ENCODE measurements at places on chromosomes 4 and X. TPM values are rescaled to one million over a fixed set of nuclear protein-coding genes. Genes with fewer than 3 reads are reported as not detected.

TCEAL3 gene
- total RNA-seq, result 38.9 TPM

MTTP gene
- total RNA-seq, result 0.50 TPM

RBM47 gene
- total RNA-seq, result 358 TPM

ZNF185 gene
- 23.2 TPM for total RNA-seq

CCDC149 gene
- 19.3 TPM for total RNA-seq

CSAG1 gene
- total RNA-seq, result not detected

NHSL2 gene
- 6.5 TPM for total RNA-seq

- H3K27ac ChIP-seq, result peak overlapping the region; percentile 81
- H3K4me1 ChIP-seq, result peaks cover 11% of the 10 kb centered on the region
- no peaks in the 10 kb centered on the region for H3K36me3 ChIP-seq
- DNase-seq, result peak; percentile 78
- no peak overlapping the region for H3K4me3 ChIP-seq
- H3K27me3 ChIP-seq, result no peaks in the 10 kb centered on the region
Observed at GRCh38 chrX:40539214-40540142, 41.3 kb upstream of the ATP6AP2 start.

- no peak overlapping the region for H3K4me3 ChIP-seq
- H3K36me3 ChIP-seq, result no peaks in the 10 kb centered on the region
- H3K27ac ChIP-seq, result no peak overlapping the region
- H3K27me3 ChIP-seq, result no peaks in the 10 kb centered on the region
- no peaks in the 10 kb centered on the region for H3K4me1 ChIP-seq
Observed at GRCh38 chr4:112315446-112315845, 18.3 kb downstream of the ALPK1 start.

DNA sequence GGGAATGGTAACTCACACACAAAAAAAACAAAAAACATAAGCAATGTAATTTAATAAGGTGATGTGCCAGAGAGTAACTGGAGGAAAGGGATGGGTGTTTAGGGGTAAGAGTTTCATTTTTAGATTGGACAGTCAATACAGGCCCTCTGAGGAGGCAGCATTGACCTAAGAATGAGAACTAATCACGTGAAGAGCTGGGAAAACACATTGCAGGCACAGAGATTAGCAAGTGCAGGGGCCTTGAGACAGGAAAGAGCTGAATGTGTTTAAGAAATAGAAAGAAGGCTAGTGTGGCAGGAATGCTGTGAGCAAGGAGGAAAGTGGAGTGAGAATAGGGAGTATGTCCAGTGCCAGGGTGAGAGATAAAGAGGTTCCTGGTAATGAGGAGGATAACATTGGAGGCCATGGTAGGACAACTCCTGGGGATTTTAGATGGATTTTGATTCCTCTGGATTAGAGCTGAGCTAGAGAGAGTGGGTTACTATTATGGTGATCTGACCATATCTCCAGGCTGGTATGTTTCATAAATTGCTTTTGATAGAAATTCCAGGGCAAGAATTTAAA, 17.6 kb downstream of the PDLIM5 start:
- no peaks in the 10 kb centered on the region for H3K36me3 ChIP-seq
- DNase-seq, result no peak
- no peak overlapping the region for H3K27ac ChIP-seq
- no peaks in the 10 kb centered on the region for H3K27me3 ChIP-seq

GRCh38 chrX:23864742-23865326, 42.9 kb downstream of the APOO start:
- H3K36me3 ChIP-seq, result no peaks in the 10 kb centered on the region
- DNase-seq, result peak; percentile 46
- H3K4me3 ChIP-seq, result no peak overlapping the region
- no peak overlapping the region for H3K27ac ChIP-seq

- peak; percentile 73 for DNase-seq
- H3K4me3 ChIP-seq, result peak overlapping the region; percentile 19
- H3K27me3 ChIP-seq, result no peaks in the 10 kb centered on the region
- H3K4me1 ChIP-seq, result no peaks in the 10 kb centered on the region
Observed at GRCh38 chrX:55907968-55908607, 190.5 kb downstream of the RRAGB start.

- H3K36me3 ChIP-seq, result no peaks in the 10 kb centered on the region
- H3K27me3 ChIP-seq, result no peaks in the 10 kb centered on the region
- H3K4me3 ChIP-seq, result no peak overlapping the region
- DNase-seq, result no peak
Observed at GRCh38 chr4:118086344-118086743, 52.1 kb downstream of the NDST3 start.

DNA sequence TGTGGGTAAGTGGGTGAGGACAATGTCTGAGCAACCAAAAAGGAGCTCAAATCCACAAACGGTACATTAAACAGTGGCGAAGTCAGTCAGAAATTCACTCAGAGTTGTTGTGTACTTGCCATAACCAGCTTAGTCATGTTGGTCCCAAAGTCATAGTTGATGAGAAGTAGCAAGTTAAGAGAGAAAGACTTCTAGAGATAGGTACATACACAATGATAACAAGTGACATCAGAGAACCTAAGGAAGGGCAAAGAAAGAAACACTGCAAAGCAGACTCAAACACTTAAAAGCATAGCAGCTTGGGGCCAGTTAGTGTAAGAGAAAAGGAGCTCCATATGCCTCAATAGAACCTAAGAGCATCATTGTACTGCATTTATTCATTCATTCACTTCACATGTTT, 30.2 kb downstream of the DYNLT3 start:
- no peak for DNase-seq
- no peaks in the 10 kb centered on the region for H3K36me3 ChIP-seq

DNA sequence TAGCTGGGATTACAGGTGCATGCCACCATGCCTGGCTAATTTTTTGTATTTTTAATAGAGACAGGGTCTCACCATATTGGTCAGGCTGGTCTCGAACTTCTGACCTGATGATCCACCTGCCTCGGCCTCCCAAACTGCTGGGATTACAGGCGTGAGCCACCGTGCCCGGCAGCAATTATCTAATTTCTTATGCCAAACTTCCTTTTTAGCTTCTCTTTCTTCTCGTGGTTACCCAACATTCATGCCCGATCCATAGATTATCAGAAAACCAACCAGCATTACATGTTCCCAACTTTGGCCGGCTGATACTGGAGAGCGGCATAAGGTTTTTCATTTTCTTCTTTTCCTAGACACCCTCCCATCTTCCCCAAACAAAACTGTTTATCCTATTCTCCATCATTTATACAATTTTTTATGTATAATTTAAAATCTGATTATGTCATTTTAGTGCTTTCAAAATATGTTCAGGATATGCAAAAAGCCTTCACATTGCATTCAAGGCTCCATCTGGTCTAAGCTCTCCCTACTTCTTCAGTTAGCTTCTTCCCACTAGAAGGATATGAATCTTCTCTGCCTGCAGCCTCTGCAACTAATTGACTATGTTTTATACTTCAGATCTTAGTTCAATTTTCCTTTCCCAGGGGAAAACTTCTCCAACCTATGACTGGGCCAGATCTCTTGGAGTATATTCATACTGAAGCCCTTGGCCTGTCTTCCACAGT, 8.7 kb downstream of the SLC7A11 start:
- H3K4me3 ChIP-seq, result no peak overlapping the region
- H3K4me1 ChIP-seq, result peaks cover 4% of the 10 kb centered on the region
- H3K27ac ChIP-seq, result no peak overlapping the region
- no peak for DNase-seq
- H3K36me3 ChIP-seq, result no peaks in the 10 kb centered on the region

DNA sequence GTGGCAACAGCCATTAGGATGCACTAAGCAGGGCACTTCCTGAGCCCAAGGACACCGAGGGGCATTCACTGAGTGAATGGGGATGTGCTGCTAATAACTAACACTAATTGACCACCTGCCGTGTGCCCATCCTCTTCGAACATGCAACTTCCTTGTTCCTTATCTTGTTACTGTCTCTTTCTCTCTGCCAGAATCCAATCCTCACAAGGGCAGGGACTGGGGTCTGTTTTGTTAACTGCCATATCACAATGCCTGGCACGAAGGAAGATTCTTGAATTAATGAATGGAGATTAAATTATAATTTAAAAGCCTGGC, 1.3 kb downstream of the ERAS start:
- no peak overlapping the region for H3K4me3 ChIP-seq
- no peak for DNase-seq
- H3K27me3 ChIP-seq, result no peaks in the 10 kb centered on the region
- H3K27ac ChIP-seq, result no peak overlapping the region
- H3K4me1 ChIP-seq, result no peaks in the 10 kb centered on the region

- no peak overlapping the region for H3K27ac ChIP-seq
- DNase-seq, result peak; percentile 51
- peaks cover 16% of the 10 kb centered on the region for H3K4me1 ChIP-seq
- no peaks in the 10 kb centered on the region for H3K27me3 ChIP-seq
- H3K36me3 ChIP-seq, result no peaks in the 10 kb centered on the region
Observed at GRCh38 chrX:71992711-71993110, 82.1 kb downstream of the NHSL2 start.

- H3K36me3 ChIP-seq, result no peaks in the 10 kb centered on the region
- no peaks in the 10 kb centered on the region for H3K27me3 ChIP-seq
- no peak for DNase-seq
- H3K4me3 ChIP-seq, result no peak overlapping the region
- H3K27ac ChIP-seq, result no peak overlapping the region
Observed at GRCh38 chr4:96145601-96146000, 305.7 kb downstream of the PDHA2 start.

GRCh38 chrX:96689991-96690390, 5.3 kb downstream of the DIAPH2 start:
- H3K27me3 ChIP-seq, result no peaks in the 10 kb centered on the region
- DNase-seq, result no peak
- H3K27ac ChIP-seq, result no peak overlapping the region
- no peak overlapping the region for H3K4me3 ChIP-seq
- H3K36me3 ChIP-seq, result no peaks in the 10 kb centered on the region

GRCh38 chr4:10024303-10024702, 3.0 kb upstream of the SLC2A9 start:
- no peak overlapping the region for H3K4me3 ChIP-seq
- H3K4me1 ChIP-seq, result peaks cover 29% of the 10 kb centered on the region
- H3K27ac ChIP-seq, result no peak overlapping the region
- no peak for DNase-seq
- no peaks in the 10 kb centered on the region for H3K36me3 ChIP-seq

Measured in thyroid gland (tissue), 4 donors.